Umbilical cord (tissue), 2 donors: ENCODE measurements at places on chromosomes 5 and 9.

DNA sequence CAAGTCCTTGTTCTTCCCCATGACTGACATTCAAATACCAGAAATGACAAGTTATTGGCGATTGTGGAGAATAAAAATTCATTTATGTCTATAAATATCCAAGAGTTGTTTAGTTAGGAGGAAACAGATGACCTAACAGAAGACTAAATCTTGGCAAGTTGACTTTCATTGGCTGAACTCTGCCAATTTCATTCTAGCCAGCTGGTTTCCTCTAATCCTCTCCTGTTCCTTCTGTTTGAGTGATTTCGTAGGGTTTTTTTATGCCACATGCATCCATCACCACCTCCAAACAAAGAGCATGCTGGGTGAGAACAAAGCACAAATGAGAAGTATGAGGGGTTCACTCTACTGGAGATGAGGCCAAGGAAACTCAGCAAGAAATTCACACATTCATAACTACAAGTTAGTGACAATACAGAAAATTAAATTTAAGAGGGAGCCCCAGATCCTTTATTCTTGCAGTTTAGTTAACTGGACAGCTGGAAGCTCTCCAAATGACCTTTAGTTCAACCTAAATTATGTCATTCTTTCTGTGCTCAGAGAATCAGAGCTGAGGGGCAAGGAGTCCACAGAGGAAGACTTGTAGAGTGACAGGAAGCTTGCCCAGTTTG, 932.0 kb downstream of the TLE4 start:
- DNase-seq: peak; percentile 28

DNA sequence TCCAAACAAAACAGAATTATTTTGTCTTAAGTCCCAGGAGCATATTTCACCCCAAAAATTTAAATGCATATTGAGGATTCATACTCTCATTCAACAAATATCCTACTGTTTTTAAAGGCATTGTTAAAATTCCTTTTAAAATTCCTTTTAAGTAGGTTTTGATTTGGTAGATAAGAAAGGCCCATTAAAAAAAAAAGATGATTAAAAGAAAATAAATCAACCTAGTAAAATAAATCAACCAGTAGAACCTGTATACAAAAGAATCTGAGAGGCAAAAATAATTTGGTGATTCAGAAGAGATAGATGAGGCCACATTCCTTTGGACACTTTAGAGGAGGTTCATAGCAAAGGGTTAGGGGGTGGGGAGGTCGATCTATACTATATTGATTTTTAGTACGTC, 585.3 kb upstream of the TLE4 start:
- DNase-seq: no peak

DNA sequence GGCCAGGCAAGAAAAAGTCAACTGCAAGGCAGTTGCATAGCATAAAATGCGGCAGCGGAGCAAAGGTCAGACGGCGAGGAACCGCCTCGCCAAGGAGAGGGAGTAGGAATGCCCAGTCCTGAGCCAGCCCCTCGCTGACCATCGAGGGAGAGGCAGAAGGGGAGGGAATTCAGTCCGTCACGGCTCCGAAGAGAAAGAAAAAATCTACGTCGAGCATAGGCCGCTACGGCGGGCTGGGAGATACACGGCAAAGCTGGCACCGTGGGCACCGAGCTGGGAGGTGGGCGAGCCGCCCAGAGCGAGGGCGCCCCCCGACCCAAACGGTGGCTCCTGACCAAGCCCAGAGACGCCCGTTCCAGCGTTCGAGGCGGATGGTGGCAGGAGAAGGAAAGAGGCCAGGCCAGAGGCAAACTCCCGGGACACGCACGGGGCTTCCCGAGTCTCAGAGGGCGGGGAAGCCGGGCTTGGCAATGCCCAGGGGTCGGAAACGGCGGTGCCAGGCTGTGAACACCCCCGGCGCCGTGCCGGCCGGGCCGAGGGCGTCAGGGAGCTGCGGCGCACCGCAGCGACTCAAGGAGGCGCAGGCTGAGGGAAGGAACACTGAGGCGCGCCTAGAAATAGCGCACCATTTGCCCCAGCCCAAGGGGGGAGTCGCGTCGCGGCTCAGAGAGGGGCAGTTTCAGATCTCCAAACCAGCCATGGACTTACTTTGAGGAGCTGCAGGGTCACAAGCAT, 518 bp downstream of the SPRY4 start:
- DNase-seq: no peak

- DNase-seq: peak; percentile 21
These were observed 5.4 kb downstream of the SRFBP1 start for GRCh38 chr5:121967187-121967586.

- no peak for DNase-seq
These were observed 7.5 kb downstream of the CATSPER3 start for GRCh38 chr5:134975078-134975715.

DNA sequence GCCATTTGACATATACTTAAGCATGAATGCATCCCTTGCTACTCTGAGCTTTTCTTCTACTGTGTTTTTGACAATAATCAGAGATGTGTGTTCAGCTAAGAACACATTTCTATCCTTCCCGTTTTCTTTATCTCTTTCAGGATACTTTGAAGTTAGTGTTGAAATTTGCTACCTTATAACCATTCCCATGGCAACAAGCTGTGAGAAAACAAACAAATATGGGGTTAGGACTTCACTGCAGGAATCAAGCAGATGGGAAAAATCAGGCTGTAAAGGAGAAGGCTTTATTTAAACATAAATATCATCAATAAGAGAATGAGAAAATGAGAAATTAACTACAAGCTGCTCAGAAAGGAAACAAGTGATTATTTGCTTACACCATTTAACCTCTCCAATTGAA, 35.2 kb downstream of the ZCCHC9 start:
- peak; percentile 10 for DNase-seq

- DNase-seq: peak; percentile 49
These were observed 258.4 kb upstream of the TAS2R1 start for GRCh38 chr5:9888501-9888901.

- DNase-seq: no peak
These were observed 90.1 kb upstream of the RASEF start for GRCh38 chr9:83153030-83153429.

DNA sequence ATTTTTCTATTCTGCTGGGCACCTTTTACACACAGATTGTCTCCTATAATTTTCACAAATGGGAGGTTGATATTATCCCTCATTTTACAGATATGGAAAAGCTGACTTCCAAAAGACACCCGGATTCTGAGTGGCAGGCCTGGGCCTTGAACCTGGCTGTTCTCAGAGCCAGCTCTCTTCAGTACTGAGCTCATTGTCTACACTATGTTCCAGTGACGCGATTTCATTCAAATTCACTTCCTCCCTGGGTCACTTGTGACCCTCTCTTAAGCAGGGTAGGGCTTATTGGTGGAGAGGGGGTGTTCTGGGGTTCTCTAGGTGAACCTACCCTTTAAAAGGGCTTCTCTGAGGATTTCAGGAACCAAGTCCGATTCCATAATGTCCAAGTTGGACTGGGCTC, 70.2 kb downstream of the ANKRD33B start:
- DNase-seq: no peak

GRCh38 chr5:140293091-140293848, 9.6 kb downstream of the PFDN1 start:
- no peak for DNase-seq

GRCh38 chr9:22244139-22245011, 202.2 kb upstream of the DMRTA1 start:
- peak; percentile 52 for DNase-seq

GRCh38 chr9:114777821-114778609, 27.8 kb downstream of the TNFSF15 start:
- no peak for DNase-seq

DNA sequence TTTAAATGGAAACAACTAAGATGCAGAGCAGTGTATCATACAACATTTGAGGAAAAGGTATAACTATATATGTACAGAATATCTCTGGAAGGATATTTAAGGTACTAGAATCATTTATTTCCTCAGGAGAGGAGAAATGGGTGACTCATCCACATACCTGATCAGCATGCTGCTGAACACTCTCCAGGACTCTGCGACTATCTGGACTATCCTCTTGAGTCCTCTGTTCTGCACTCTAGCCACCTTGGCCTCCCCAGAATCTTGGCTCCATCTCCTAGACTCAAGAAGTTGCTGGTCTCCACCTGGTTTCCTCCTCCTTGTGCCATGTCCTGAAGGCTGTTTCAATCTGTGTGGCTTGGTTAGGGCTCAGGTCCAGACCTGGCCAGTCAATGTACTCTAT, 8.8 kb upstream of the PRDM6 start:
- no peak for DNase-seq

GRCh38 chr9:124130277-124131075, 118.9 kb downstream of the LHX2 start:
- DNase-seq: no peak

DNA sequence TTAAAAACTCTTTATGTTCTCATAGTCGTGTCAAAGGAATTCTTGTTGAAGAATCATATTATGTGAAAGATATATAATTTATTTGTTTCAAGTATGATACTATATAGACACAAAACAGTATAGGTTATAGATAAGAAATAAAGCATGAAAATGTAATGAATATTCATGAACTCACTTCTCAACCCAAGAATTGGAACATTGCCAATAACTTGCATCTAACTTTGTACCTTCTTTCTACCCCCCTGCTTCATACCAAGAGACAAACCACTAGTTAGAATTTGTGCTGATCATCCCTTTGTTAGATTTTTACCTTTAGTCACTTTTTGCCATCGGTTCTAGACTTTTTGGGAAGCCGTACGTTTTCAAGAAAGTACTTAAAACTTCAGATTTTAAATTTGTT, 32.6 kb downstream of the HSD17B4 start:
- DNase-seq: no peak

DNA sequence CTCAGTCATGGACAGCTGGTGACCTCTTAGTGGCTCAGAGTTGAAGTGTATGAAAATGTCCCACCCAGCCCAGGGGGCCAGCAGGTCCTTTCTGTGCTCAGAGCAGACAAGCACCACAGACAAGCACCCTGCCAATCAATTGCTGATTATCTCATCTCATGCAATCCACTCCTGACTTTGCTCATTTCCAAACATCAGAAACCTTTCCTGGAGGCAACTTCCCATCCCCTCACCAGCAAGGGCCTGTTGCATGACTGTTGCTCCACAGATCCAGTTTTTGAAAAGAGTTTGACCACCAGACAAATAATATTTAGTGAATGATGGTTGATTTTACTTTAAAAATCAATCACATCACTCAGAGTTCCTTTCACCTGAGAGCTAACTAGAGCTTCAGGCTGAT, 397.3 kb upstream of the KLF4 start:
- DNase-seq: no peak

DNA sequence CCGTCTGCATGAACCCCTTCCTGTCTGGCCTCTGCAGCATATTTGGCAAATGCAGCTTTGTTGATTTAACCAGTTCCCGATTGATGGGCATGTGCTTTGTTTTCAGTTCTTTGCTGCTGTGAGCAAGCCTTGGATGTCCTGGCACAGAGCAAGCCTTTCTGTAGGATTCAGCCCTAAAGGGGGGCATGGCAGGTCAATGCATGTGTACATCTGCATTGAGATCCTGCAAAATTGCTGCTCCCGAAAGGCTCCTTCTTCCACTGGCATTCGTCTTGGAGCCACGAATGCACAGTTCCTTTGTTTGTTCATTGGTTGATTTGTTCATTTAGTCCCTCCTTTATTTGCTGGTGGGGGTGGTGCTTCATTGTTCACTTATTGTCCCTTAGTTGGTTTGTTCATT, 34.8 kb downstream of the COL5A1 start:
- no peak for DNase-seq

DNA sequence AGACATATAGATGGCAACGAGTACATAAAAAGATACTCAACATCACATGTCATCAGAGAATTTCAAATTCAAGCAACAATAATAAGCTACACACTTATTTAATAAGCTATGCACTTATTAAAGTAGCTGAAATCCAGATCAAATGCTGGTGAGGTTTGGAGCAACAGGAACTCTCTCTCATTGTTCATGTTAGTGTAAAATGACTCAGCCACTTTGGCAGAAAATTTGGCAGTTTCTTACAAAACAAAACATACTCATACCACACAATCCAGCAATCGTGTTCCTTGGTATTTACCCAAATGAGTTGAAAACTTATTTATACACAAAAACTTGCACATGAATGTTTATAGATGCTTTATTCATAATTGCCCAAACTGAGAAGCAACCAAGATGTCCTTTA, 131.5 kb upstream of the NFIL3 start:
- DNase-seq: no peak

GRCh38 chr9:123769719-123770118, 160.2 kb downstream of the DENND1A start:
- DNase-seq: no peak

DNA sequence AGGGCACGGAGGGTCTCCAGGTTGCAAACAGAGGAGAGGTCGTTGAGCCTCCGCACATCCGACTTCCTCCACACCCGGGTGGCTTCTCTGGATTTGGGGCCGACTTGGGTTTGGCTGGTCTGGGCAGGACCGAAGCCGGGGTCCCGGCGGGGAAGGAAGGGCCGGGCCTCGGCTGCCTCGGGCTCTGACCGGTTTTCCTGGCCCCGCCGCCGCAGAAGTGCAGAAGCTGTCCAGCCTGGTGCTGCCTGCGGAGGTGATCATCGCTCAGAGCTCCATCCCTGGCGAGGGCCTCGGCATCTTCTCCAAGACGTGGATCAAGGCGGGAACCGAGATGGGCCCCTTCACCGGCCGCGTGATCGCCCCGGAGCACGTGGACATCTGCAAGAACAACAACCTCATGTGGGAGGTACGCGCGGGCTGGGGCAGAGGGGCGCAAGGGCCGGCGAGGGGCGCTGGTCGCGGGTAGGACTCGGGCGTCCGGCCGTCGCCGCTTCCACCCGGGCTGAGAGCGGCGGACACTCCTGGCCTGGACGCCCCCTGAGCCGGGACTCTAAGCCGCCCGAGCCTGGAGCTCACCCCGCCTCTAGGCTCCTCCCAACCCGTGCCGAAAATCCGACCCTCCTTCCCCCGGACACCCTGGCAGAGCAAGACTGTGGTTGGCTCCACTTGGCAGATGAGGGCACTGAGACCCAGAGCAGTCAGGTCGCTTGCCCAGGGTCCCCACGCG, 2.2 kb downstream of the PRDM12 start:
- no peak for DNase-seq

DNA sequence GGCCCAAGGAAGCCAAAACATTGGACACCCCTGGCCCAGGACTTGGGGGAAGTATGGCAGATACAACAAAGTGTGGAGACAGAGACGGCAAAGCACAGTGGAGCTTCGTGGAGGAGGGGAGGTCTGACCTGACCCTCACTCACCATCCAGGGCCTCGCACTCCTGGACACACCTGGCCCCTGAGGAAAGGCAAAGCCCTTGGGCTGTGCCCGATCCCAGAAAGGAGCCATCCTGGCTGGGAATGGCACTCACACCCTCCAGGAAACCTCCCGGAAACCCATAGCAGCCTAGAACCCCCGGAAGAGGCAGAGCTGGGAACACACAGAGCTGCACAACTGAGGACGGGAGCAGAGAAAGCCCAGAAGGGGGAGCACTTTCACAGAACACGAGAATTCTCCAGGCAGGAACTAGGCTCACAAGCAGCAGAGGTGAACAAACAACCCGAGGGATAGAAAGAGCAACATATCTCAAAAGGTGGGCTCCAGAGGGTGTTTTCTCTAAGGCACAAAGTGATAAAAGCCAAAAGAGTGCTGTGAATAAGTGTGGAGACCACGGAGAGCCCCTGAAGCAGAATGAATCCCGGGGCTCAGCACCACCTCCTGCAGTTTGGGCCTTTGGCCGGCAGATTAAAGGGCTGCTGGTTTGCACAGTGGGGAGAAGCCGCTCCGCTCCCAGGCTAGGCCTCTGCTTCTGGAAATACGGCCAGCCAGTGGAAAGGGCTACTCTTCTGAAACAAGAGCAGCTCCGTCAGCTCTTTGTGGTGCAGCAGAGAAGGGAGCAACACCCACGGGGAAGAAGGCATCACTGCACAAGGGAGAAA, 108.2 kb downstream of the UBE2R2 start:
- DNase-seq: peak; percentile 62

GRCh38 chr5:19739671-19740070, 248.3 kb downstream of the CDH18 start:
- DNase-seq: peak; percentile 56
